A673 (cell line): ENCODE measurements at places on chromosomes 7 and 10.

- peaks cover 13% of the 10 kb centered on the region for H3K4me1 ChIP-seq
- H3K4me3 ChIP-seq: no peak overlapping the region
- peak; percentile 38 for DNase-seq
These were observed 37.6 kb downstream of the ARHGAP21 start for GRCh38 chr10:24685958-24686540.

- no peak overlapping the region for H3K27ac ChIP-seq
- DNase-seq: no peak
- H3K4me3 ChIP-seq: no peak overlapping the region
These were observed 692.3 kb upstream of the GALNT17 start for GRCh38 chr7:70439651-70440050.

- H3K4me3 ChIP-seq: no peak overlapping the region
- DNase-seq: no peak
- H3K4me1 ChIP-seq: no peaks in the 10 kb centered on the region
These were observed 30.1 kb downstream of the TNS3 start for GRCh38 chr7:47551668-47552440.

DNA sequence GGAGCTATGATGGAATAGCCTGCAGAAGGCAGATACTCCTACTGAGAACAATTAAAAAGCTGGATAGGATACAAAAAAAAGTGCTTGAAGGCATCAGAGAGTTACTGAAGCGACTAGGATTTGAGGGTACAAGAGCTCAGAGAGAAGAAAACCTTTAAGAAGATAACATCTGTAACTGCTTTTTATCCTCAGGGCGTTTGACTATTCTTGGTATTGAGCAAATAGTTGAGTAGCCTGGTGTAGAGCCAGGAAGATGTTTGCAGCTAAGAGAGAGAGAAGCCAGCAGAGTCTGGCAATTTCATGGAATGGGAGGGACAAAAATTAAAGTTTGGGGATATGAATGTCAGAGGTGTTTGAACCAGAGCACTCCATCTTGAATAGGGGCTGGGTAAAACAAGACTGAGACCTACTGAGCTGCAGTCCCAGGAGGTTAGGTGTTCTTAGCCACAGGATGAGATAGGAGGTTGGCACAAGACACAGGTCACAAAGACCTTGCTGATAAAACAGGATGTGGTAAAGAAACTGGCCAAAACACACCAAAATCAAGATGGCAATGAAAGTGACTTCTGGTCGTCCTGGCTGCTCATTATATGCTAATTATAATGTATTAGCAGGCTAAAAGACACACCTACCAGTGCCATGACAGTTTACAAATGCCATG, 428.8 kb downstream of the SH2D4B start:
- no peaks in the 10 kb centered on the region for H3K27me3 ChIP-seq
- H3K4me3 ChIP-seq: no peak overlapping the region
- H3K36me3 ChIP-seq: no peaks in the 10 kb centered on the region

DNA sequence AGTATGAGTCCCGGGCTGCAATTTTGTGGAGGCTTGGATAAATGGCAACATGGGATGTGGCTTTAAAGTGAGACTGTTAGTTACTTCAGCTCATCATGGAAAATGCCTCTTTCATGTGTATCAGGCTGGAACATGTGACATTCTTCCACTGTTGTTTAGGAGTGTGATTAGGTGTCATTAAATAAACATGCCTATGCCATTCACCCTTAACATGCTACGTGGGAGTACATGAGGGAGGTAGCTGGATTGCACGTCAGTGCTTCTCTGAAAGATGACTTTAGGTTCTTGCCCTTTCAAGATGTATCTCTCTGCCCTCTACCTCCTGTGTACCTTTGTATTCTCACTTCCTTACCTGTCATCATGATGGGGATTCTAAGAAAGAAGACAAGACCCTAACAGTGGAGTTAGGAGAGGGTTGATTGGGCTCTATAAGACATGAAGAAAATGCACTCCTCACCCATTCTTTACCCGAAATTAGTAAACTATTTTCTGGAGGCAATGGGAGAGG, 8.9 kb downstream of the AKR1E2 start:
- H3K36me3 ChIP-seq: peaks cover 9% of the 10 kb centered on the region
- no peak overlapping the region for H3K27ac ChIP-seq
- H3K4me1 ChIP-seq: no peaks in the 10 kb centered on the region

- H3K4me3 ChIP-seq: no peak overlapping the region
- no peak overlapping the region for H3K27ac ChIP-seq
- DNase-seq: no peak
- no peaks in the 10 kb centered on the region for H3K27me3 ChIP-seq
- no peaks in the 10 kb centered on the region for H3K36me3 ChIP-seq
These were observed 255.2 kb upstream of the POT1 start for GRCh38 chr7:125184801-125185200.

GRCh38 chr10:103265717-103266329, 11.1 kb upstream of the INA start:
- H3K4me1 ChIP-seq: no peaks in the 10 kb centered on the region
- H3K36me3 ChIP-seq: no peaks in the 10 kb centered on the region
- H3K4me3 ChIP-seq: no peak overlapping the region
- no peak overlapping the region for H3K27ac ChIP-seq
- DNase-seq: peak; percentile 75
- H3K27me3 ChIP-seq: no peaks in the 10 kb centered on the region

DNA sequence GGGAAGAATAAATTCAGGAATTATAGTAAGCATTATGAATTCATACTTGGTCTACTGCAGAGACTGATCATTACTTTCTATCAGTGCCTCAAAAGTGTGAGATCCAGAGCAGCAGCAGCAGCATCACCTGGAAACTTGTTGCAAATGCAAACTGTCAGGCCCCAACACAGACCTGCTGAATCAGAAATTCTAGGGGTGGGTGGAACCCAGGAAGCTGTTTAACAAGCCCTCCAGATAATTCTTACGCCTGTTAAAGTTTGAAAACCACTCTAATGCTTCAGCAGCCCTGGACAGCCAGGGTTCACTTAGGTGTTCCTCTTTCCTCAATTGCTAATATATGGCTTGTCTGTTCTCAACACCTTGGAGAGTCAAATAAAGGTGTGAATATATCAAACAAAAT, 19.5 kb downstream of the CACUL1 start:
- no peak overlapping the region for H3K4me3 ChIP-seq
- no peaks in the 10 kb centered on the region for H3K27me3 ChIP-seq
- peaks cover 12% of the 10 kb centered on the region for H3K4me1 ChIP-seq
- no peak for DNase-seq
- H3K27ac ChIP-seq: no peak overlapping the region

- DNase-seq: no peak
- no peaks in the 10 kb centered on the region for H3K27me3 ChIP-seq
- no peak overlapping the region for H3K27ac ChIP-seq
- no peaks in the 10 kb centered on the region for H3K36me3 ChIP-seq
These were observed 741 bp downstream of the PRAP1 start for GRCh38 chr10:133347710-133348517.

DNA sequence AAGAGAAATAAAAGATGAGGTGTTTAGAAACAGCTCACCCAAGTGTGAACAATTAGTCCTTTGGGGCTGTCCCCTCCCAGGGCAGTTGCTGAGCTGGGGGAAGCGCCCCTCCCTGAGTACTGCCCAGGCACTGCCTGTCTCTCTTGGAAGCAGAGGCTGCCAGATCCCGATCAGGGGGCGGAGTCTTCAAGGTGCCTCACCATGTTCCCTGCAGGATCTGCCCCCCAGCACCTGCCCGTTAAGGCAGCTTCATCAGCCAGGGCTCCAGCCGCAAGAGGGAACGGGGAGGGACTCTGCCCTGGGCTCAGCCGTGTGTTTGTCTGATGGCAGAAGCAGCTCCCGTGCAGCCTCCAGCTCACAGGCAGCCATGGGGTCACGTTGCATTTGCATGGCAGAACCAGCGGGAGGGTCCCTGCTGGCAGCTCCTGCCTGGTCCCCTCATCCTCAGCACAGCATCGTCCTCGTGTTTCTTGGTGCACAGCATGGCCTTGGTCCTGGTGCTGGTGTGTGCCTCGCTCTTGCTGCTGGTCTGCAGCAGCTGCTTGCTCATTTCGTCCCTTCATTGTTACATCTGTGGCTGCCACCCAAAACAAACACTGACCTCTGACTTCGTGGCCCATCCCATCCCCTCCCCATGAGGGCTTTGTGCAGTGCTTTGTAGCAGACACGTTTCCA, 10.7 kb upstream of the DPYSL4 start:
- H3K27ac ChIP-seq: no peak overlapping the region
- H3K36me3 ChIP-seq: no peaks in the 10 kb centered on the region
- H3K27me3 ChIP-seq: peaks cover 28% of the 10 kb centered on the region
- no peak for DNase-seq
- H3K4me3 ChIP-seq: no peak overlapping the region

DNA sequence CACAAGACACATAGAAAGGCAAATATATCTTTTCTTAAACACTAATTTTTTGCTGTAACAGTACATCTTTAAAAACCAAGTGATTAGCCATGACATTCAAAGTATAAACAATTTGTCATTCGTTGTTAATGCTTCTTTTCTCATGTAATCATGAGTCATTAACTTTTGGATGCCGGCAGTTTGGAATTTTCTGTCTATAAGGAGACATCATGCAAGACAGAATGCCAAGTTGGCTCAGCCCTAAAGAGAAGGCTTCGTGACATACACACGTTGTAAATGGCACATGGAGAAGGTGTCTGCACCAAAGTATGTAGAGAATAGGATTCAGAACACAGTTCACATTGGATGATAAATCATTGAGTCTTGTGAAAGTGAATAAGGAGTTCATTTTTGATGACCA, 35.9 kb downstream of the CCDC3 start:
- H3K27me3 ChIP-seq: no peaks in the 10 kb centered on the region
- H3K4me1 ChIP-seq: no peaks in the 10 kb centered on the region
- H3K27ac ChIP-seq: no peak overlapping the region
- no peak for DNase-seq
- H3K36me3 ChIP-seq: no peaks in the 10 kb centered on the region
- no peak overlapping the region for H3K4me3 ChIP-seq

- H3K27me3 ChIP-seq: no peaks in the 10 kb centered on the region
- no peak overlapping the region for H3K27ac ChIP-seq
These were observed 153.0 kb downstream of the PLCE1 start for GRCh38 chr10:94146746-94147145.

- H3K36me3 ChIP-seq: no peaks in the 10 kb centered on the region
- H3K4me3 ChIP-seq: no peak overlapping the region
- H3K27ac ChIP-seq: no peak overlapping the region
- peak; percentile 62 for DNase-seq
These were observed 83.2 kb downstream of the HECTD2 start for GRCh38 chr10:91493313-91493712.

GRCh38 chr7:111107579-111107978, 16.7 kb downstream of the LRRN3 start:
- no peak for DNase-seq
- H3K4me3 ChIP-seq: no peak overlapping the region
- H3K36me3 ChIP-seq: no peaks in the 10 kb centered on the region

DNA sequence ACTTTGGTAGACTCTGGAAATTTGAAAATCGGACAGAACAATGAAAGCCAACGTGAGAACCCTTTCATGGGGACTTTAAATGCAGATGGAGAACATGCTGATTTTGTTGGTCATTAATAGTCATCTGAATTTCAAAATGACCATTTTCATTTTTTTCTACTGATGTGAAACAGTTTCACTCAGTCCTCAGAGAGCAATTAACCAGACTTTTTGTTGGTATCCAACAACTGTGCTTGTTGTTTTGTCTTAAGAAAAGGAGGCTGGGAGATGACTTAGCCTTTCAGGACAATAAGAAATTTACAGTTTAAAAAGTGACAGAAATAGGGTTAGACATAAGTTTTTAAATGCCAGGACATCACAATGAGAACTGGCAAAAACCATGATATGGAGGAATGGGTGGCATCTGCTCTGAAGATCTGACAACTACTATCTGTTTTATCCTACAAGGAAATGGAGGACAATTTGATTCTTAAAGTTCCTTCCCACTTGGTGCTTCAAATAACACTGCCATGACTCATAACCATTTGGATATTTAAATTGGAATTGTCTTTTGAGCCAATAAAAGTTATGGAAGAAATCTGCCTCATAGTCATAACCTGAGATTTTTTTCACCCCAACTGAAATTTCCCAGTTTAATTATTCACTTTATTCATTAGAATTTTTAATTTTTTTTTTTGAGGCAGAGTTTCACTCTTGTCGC, 87.2 kb upstream of the HPS1 start:
- H3K4me3 ChIP-seq: no peak overlapping the region
- peaks cover 35% of the 10 kb centered on the region for H3K27me3 ChIP-seq
- no peak overlapping the region for H3K27ac ChIP-seq
- no peak for DNase-seq
- no peaks in the 10 kb centered on the region for H3K36me3 ChIP-seq

- no peaks in the 10 kb centered on the region for H3K36me3 ChIP-seq
- no peak overlapping the region for H3K4me3 ChIP-seq
- H3K27me3 ChIP-seq: no peaks in the 10 kb centered on the region
- DNase-seq: no peak
These were observed 38.2 kb upstream of the BET1 start for GRCh38 chr7:94042381-94042780.

DNA sequence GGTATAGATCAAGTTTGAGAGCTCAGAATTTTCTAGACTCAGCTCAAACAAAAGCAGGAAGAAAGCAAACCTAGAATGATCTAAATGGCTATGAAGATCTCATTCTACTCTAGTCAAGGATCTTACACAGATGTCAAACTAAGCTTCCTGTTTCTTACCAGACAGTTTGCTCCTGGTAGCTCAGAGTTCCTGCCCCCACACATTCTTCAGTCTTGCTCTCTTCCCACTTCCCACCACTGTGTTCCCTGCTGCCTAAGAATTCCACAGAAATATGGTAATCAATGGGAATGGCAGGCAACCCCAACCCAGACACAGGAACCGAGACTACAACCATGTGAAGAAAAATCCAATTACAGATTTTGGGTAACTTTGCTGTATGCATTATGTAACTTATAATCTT, 133.4 kb upstream of the PTN start:
- H3K4me3 ChIP-seq: no peak overlapping the region
- no peaks in the 10 kb centered on the region for H3K4me1 ChIP-seq
- no peak for DNase-seq
- H3K36me3 ChIP-seq: no peaks in the 10 kb centered on the region

DNA sequence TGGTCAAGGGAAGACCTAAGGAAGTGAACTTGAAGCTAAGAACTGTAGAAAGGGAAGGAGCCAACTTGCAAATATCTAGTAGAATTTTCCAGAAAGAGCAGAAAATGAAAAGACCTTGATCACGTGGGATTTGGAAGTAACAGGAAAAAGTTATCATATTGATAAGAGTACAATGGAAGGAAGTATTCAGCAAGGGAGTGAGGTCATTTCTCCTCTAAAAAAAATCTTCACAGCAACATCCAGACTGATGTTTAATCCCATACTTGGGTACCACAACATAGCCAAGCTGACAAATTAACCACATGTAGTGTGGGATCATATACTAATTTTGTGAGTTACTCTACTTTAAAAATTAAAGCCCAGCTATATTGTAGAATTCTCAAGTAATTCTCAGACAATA, 207.0 kb upstream of the CXCL12 start:
- H3K27me3 ChIP-seq: no peaks in the 10 kb centered on the region
- H3K27ac ChIP-seq: no peak overlapping the region
- no peaks in the 10 kb centered on the region for H3K36me3 ChIP-seq

- no peak for DNase-seq
- no peaks in the 10 kb centered on the region for H3K36me3 ChIP-seq
- no peak overlapping the region for H3K27ac ChIP-seq
- no peaks in the 10 kb centered on the region for H3K27me3 ChIP-seq
These were observed 482.1 kb downstream of the DNAJB6 start for GRCh38 chr7:157818701-157819454.
